Stimulated activated CD4-positive, alpha-beta T cell treated with anti-CD3 and anti-CD28 coated beads, Interleukin-1b, Interleukin-23, amount 100 ng/mL, for 1 hour (primary cell): ENCODE measurements at places on chromosomes 16 and 17.

DNA sequence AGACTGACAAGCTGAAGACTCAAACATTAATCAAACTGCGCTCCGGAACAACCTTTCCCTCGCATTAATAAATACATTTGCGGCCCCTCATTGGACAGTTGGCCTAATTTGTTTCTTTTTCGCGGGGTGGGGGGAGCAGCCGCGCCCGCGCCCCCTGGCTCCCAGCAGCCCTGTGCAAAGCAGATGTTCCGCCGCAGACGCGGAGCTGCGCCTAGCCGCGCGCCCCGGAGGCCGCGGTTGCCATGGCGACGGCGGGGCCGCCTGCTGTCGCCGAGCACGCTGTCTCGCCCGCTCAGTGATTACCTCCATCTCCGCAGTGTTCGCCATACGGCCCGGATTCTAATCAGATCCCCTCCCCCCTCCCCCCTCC is 25.5 kb downstream of the COPZ2 start:
- DNase-seq: no peak

DNA sequence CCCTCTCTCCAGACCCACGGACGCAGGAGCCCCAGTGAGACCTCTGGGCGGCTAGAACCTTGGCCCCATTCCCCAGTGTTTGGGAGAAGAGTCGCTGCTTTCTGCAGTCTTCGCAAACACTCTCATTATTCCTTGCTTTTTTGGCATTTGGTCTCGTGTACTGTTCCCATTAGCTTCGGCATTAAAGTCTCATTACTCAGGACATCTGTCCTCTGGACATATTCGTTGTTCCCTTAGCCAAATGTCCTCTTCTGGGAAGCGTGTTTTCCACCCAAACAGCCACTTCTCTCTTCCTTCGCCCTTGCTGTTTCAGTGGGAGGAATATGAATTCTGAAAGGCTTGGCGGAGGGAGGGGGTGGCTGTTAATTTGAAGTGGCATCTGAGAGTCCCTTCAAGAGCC is 11.1 kb downstream of the SHISA6 start:
- DNase-seq: no peak

DNA sequence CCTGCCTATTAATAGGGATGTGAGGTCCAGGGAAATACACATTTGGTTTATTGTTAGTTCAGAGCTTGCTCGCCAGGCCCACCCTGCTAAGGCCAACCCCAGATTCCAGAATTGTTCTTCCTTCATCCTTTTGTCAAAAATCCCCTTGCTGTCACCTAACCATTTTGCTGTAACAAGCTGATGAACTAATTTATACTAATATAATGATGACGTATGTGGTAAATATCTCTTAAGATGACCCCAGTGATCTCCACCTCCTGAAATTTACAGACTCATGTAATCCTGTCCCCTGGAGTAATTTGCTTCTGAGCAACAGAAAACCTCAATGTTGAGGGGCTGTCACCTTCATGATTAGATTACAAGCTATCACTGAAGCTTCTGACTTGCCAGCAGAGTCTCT is 236.3 kb upstream of the N4BP1 start:
- no peak for DNase-seq

DNA sequence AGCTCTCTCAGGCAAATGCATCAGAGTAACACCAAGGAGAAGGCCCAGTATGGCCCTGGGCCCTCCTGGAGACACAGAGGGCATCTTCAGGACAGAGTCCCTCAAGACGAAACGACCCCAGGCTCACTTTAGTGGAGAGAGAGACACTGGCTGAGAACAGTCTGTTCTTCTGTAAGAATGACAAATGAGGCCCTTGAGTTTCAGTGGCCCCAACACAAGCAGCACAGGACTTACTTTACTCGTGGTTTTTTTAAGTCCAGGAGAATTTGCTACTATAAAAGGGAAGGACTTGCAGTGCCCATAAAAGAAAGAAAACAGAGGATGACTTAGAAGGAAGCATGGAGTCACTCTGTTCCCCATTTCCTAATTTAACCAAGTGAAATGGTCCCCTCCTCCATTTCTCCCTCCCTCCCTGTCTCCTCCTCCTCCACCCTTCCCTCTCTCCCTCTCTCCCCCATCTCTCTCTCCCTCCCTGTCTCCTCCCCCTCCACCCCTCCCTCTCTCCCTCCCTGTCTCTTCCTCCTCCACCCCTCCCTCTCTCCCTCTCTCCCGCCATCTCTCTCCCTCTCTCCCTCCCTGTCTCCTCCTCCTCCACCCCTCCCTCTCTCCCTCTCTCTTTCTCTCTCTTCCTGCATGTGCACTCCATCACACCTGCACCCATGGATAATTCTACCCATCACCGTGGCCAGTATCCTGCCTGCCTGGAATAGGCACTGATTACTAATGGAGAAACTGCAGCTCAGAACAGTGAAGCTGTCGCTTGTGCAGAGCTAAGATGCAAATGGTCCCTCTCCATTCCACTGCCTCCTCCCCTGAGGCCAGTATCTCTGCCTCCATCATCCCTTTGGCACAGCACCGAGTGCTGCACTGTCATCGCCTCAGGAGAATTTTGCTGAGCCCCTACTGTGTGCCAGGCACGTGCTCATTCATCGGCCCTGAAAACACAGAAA is 47.3 kb upstream of the RBFOX3 start:
- DNase-seq: no peak

GRCh38 chr16:67741118-67741517 is 22.0 kb upstream of the GFOD2 start:
- DNase-seq: no peak

DNA sequence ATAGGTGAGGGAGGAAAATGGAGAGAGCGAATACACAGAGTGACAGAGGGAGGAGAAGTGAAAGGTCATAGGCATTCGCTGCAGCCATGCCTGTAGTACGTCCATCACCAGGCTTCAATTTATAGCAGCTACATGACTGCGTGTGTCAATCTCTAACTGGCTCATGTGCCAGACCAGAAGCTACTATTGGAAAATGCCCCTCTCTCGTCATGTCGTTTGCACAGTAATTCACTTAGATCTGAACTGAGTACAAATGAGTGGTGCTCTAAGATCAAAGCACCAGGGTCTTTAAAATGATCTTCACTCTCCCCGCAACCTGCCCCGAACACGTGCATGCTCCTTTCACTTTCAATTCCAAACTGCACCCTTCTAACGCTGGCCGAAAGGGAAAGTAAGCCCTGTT is 51.3 kb downstream of the ADCY9 start:
- no peak for DNase-seq

DNA sequence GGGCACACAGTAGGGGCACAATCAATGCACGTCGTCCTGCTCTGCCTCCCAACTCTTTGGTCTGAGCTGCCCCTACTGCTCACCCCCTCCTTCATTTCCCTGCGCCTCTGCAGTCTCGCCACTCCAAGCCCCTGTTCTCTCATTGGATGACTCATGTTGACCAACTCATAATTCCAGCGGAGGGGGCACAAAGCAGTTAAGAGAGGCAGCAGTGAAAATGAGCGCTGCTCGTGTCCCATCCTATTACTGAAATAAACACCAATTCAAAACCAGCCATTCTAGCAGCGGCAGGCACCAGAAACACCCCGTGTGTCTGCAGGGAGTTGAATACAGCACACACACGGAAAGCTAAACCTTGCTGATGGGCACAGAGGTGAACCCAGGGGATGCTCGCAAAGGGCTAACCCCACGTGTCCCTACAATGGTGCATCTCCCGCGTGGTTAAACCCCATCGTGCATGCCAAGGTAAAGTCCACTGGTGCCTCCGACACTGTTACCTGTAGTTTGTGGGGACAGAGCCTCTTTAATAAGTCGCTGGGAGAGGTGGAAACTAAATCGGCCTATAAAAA is 310.4 kb downstream of the XYLT1 start:
- no peak for DNase-seq
